OCI-M1 (cell line): ENCODE measurements at places on chromosomes 13 and 19.

DNA sequence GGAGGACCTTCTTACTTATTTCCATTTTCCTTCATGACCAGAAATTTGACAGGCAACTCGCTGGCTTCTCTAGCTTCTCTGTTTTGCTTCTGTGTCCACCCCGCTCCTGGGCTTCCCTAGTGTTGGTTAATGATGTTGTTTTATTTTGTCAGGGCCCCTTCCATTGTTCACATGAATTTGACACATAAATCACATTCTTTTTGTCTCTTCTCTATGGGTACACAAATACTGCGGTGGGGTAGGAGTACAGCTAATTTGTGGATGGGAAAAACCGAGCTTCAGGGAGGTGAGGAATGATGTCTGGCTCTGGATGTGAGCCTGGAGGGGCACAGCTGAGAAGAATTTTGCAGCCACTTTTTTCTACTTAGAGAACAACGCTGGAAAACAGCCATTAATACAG is 199.8 kb downstream of the DNAJC15 start:
- DNase-seq, result no peak

DNA sequence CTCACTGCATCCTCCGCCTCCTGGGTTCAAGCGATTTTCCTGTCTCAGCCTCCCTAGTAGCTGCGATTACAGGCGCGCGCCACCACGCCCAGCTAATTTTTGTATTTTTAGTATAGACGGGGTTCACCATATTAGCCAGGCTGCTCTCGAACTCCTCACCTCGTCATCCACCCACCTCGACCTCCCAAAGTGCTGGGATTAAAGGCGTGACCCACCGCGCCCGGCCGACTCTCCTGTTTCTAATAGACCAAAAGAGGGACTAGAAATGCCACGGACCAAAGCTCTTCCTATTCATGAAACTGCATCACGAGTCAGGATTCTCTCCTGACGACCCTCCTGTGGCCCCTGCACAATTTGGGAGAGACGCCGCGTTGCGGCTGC is 563 bp downstream of the ZNF43 start:
- no peak for DNase-seq

DNA sequence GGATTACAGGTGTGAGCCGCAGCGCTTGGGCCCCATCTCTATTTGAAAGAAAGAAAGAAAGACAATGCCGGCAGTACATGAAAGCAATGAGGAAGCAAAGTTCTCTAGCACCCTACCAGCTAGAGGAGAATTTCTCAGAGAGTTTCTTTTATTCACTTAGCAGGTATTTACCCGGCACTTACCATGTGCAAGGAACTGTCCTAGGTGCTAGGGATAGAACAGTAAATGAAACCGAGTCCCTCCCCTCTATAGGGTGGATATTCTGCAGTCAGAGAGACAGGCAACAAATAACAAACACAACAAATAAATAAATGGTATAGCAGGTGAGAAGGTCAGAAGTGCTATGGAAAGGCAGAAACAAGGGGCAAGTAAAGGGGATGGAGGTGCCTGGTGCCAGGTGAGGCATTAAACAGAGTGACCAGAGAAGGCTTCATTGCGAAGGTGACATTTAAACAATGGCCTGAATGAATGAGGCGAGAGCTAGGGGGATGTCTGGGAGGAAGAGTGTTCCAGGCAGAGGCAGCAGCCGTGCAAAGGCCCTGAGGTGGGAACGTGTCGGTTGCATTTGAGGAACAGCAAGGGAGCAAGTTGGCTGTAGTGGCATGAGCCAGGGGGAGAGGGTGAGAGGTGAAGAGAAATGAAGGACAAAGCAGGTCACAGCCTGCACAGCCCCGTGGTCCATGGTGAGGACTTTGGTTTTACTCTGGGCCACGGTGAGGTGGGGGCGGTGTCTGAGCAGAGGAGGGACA is 10.8 kb upstream of the MYH14 start:
- no peak for DNase-seq

DNA sequence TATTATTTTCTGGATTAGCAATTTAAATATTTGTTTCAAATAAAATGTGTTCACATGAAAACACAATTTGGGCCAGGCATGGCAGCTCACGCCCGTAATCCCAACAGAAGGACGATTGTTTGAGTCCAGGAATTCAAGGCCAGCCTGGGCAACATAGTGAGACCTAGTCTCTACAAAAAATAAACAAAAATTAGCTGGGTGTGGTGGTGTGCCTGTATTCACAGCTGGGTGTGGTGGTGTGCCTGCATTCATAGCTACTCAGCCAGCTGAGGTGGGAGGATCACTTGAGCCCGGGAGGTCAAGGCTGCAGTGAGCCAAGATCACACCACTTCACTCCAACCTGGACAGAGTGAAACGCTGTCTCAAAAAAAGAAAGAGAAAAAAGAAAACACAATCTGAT is 46.4 kb downstream of the KPNA3 start:
- DNase-seq, result no peak

- no peak for DNase-seq
Observed at GRCh38 chr19:2683430-2684003, 19.0 kb downstream of the GNG7 start.

DNA sequence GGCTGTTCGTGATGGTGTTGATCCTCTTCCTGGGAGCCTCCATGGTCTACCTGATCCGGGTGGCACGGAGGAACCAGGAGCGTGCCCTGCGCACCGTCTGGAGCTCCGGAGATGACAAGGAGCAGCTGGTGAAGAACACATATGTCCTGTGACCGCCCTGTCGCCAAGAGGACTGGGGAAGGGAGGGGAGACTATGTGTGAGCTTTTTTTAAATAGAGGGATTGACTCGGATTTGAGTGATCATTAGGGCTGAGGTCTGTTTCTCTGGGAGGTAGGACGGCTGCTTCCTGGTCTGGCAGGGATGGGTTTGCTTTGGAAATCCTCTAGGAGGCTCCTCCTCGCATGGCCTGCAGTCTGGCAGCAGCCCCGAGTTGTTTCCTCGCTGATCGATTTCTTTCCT is 12.2 kb upstream of the C19orf33 start:
- DNase-seq, result no peak

GRCh38 chr19:7230826-7231225 is 63.4 kb downstream of the INSR start:
- DNase-seq, result no peak

- DNase-seq, result no peak
Observed at GRCh38 chr19:10069046-10069445, 17.1 kb upstream of the SHFL start.
